ENCODE measurements at places on chromosomes 3 and 15.

DNA sequence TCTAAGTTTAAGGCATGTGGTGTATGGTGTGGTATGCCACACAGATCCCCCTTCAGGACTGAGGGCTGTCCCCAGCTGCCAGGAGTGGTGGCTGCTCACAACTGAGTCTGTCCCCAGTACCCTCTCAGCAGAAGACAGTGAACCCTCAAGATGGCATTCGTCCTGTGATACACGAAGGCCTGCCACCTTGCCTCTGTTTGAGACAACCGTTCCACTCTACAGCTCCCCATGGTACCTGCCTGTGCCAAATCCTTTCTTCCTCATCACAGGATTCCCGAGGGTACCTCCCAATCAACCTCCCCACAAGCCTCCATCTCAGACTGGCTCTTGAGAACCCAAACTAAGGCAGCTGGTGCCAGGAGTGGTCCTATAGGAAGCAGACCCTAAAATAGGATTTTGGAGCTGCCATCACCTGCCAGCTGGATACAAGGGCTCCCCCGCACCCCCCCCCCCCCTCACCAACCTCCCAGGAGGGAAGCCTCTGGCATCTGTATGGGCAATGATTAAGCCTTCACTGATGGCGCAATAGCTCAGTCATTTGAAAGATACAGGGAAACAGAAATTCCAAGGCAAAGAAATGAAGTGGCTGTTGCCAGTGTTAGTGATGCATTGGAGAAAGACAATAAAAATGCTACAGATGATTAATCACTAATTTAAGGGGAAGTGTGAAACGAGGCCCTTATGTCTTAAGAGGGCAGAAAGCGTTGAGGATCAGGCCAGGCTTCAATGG, 230.0 kb upstream of the LYSMD4 start:
- DNase-seq: no peak

GRCh38 chr3:156620260-156620659, 54.1 kb upstream of the TIPARP start:
- no peak for DNase-seq

GRCh38 chr3:13495921-13496723, 16.0 kb downstream of the HDAC11 start:
- DNase-seq: peak; percentile 74

DNA sequence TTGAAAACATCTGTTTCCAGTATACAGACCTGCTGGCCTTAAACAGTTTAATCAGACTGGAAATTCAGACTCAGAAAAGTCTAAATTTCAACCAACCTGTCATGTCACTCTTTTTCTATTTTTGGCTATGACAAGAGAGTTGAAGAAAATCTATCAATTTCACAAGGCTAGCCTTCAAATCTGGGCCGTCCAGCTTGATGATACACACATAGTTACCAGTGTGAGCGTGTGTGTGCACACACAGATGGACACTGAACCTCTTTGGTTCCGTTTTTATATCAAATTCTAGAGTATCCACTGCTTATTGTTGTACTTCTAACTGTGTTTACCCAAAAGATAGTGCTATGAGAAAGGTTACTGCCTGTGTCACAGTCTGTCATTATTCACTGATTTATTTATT, 368.2 kb downstream of the LPP start:
- no peak for DNase-seq

GRCh38 chr15:31977812-31978661, 52.3 kb upstream of the CHRNA7 start:
- no peak for DNase-seq

DNA sequence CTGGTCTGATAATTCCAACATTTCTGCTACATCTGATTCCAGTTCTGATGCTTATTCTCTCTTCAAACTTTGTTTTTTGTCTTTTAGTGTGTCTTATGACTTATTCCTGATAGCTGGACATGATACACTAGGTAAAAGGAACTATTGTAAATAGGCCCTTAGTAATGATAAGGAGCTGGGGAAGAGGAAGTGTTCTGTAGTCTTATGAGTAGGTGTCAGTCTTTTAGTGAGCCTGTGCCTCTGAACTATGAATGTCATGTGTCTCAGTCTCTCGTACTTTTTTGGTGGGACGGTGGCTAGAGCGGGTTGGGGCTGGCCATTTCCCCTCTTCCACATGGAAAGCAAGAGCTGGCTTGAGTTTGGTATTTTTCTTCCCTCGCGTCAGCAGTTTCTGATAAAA, 41.2 kb downstream of the PCCB start:
- DNase-seq: no peak
